SJSA1 (cell line): ENCODE measurements at places on chromosomes 11 and 22.
A peak's percentile ranks its signal among the peaks of the same experiment; 100 is the strongest.

DNA sequence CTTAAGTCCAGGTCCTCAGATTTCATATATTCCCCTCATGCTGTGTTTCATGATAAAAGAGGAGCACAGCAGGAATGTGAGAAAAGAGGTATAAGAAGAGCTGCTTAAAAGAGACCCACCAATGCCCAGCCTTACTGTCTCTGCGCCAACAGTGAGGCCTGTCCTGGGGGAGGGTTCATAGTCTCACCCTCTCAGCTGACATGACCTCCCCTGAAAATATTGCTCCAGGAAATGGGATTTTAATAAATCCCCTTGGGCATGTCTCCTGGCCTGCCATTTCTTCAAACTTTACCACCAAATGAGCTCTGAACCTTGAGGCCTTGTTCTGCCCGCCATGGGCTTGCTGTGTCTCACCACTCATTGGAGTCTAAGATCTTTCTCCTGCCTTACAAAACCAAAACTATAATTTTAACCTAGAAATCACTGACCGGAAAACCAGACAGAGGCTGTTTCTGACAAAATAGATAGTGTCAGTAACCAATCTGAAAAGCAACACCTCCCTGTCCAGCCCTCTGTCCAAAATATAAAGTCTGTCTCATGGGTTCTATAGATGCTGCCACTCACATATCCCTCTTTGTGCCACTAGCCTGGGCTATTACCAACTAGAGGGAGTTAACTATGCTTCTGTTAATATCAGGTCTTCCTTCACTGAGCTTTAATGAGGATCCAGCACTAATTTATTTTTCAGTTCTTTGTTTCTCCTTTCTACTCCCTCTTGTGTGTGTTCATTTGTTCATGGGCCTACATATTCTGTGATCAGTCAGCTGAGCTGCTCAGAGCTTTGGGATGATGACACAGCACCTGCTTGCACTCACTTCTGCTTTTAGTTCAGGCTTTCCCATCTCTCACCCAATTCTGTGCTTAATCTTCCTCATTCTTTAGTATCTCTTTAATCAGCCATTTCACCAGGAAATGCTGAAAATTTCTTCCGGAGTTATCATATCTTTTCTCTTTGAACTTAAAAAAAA, at the start of gene OR2AG2:
Gene OR2AG2, minus strand, starts transcription at position 51 of the 968 bp plus-strand sequence. CDS start 3,019 bp downstream, outside the sequence.
- no peak for DNase-seq

GRCh38 chr11:62841361-62842170, 2.2 kb upstream of the WDR74 start:
- peak; percentile 100 for DNase-seq

- no peak for DNase-seq
Measured at GRCh38 chr22:40043081-40043480, 48.3 kb downstream of the FAM83F start.

GRCh38 chr22:33869946-33870345, 50.3 kb downstream of the LARGE1 start:
- DNase-seq = no peak

GRCh38 chr11:27718863-27719545, 18.7 kb upstream of the BDNF start:
- peak; percentile 55 for DNase-seq

DNA sequence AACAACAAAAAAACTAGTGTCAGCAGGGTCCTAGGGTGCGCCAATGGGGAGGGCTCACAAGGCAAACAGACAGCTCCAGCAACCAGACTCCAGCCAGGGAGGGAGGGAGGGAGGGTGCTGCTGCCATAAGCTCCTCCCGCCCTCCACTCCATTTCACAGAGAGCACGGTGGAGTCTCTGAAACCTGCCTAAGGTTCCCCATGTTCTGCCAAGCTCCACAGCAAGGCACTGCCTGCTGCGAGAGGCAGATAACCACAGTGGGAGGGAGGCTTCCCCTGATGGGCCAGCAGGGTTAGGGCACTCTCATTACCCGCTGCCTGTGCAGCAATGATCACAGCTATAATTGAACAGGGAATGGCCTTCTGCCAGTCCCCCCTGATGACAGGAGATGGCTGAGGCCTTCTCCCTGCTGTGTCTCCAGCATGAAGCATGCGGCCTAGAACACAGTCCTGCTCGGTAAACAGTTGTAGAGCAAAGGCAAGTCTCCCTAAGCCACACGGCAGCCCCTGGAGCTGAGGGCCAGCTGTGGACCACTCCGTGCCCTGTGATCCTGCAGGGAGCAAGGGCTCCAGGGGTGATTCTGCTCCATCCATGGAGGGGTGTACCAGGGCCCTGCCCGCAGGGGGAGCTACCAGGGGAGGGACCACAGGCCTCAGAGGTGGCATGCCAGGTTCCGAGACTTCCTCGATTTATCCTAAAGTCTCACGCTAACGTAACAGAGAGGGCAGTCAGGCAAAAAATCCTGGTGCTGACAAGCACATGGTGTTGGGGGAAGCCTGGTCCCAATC, 42.9 kb downstream of the PC start:
- no peak for DNase-seq

DNA sequence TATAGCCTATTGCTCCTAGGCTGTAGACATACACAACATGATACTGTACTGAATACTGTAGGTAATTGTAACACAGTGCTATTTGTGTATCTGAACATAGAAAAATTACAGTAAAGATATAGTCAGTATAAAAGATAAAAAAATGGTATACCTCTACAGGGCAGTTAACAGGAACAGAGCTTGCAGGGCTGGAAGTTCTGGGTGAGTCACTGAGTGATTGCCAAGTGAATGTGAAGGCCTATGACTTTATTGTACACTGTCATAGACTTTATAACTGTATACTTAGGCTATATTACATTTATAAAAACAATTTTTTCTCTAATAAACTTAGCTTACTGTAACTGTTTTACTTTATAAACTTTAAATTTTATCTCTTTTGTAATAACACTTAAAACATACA, 332.4 kb upstream of the ARHGAP42 start:
- no peak for DNase-seq
